ENCODE measurements at places on chromosomes 6 and 20.
A peak's percentile ranks its signal among the peaks of the same experiment; 100 is the strongest.

DNA sequence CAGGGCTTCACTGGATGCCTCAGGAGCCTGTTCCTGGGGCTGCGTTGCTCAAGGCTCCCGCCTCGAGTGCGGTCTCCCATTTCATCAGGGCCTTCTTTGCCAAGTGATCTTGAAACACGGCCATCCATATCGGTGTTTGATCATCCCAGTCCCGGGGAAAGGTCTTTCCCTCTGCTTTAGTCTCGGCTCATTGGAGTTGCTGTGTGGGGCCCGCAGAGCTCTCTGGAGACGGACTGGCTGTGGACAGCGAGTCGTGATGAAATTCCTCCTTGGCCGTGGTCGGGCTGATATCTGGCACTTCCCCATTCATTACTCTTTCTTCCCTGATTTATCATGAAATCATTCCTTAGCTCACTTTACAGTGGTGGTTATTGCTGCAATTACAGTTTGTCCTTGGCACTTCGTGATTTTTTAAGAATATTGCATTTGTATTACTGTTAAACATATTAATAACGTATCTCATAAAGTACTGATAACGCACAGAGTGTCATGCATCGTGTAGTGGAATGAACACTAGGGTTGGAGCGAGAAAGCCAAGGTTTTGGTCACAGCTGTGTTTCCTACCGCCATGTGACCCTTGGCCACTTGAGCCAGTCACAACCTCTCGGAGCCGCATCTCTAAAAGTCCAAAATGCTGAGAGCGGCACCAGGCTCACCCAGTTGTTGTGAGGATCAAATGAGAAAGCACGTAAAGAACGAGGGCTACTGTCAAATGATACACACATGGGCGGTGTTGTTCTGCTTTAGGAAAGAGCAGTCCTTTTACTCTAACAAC, 71.8 kb downstream of the MTHFD1L start:
- no peak for DNase-seq

DNA sequence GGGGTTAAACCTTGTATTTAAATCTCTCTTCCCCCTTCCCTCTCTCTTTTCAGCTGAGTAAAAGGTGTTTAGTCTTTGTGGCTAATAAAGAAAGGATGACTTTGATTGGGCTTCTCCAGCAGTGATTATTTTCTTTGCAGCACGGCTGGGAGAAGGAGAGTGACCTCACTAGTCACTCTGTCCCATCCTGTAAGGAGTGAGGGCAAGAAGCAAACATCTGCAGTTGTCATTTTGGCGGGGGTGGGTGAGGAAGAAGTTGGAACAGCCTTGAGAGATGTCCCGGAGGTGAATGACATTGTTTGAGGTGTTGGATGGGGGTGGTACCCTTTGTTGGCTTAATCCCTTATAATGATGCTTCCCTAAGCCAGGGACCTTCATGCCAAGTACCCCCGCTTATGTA, 223.6 kb downstream of the EYA2 start:
- DNase-seq, result no peak

GRCh38 chr6:40907198-40907701, 131.8 kb downstream of the UNC5CL start:
- no peak for DNase-seq

- no peak for DNase-seq
Measured at GRCh38 chr6:88520445-88520844, 354.3 kb upstream of the CNR1 start.

DNA sequence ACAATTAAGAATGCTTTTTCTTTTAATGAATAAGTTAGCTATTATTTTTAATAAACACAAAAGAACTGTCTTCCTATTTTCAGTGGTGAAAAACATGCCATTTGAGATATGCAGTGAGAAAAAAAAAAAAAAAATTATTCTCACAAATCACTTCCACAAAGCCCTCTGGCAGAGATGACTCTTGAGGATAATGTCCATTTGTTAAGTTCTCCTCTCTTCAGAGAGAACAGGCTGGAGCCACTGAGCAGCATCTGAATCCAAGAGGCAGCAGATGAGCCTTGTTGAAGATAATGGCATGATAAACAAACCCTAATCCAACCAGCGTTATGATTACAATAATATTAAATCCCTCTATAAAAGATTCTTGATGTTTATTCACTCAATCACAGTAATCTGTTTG, 105.0 kb downstream of the PTPRK start:
- no peak for DNase-seq

DNA sequence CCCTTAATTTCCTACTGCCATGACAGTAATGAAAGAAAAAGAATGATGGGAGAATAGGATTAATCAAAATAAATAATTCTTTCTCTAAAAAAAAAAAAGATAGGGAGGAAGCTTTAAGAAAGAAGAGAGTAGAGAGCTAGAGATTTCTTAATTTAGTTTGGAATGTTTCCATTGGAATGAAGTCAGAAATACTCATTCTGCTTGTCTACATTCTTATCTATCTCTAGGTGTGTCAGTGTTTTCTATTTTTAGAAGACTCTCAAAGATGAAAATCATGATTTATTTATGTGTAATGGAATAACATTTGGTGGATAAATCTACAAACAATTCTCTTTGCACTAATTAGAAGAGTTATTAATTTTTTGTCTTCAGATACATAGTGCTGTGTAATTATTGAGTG, 38.0 kb upstream of the HIVEP1 start:
- DNase-seq, result no peak

DNA sequence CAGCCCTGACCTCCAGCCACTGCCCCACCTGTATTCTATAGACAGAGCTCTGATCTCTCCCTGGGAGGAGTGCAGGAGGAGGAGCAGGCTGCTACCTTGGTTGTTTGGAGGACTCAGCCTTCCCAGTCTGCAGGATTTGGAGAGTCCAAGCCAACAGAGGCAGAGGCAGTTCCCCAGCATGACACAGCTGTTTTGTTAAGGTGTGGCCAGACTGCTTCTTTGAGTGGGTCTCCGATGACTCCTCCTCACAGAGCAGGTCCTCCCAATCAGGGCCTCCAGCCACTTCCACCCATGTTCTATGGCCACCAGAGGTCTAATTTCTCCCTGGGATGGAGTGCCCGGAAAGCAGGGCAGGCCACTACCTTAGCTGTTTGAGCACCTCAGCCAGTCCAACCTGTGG, 203.5 kb downstream of the HACE1 start:
- no peak for DNase-seq

GRCh38 chr20:12833861-12834260, 174.9 kb upstream of the SPTLC3 start:
- DNase-seq, result no peak

GRCh38 chr6:119480961-119481497, 131.5 kb upstream of the MAN1A1 start:
- no peak for DNase-seq

DNA sequence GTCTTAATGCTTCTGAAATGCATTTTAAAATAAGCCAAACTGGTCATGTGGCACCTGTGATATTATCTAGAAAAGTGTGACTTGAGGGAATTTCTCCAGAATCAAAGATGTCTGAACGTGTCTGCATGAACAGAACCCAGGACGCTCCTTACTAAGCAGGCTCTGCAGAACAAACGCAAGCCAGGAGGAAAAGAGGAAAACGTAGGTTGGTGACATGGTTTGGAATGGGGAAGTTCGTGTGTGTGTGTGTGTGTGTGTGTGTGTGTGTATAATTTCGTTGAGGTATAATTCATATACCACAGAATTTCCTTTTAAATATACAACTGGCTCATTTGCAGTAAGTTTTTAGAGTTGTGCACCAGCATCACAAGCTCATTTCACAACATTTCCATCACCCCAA, 200.5 kb upstream of the FOXQ1 start:
- no peak for DNase-seq

DNA sequence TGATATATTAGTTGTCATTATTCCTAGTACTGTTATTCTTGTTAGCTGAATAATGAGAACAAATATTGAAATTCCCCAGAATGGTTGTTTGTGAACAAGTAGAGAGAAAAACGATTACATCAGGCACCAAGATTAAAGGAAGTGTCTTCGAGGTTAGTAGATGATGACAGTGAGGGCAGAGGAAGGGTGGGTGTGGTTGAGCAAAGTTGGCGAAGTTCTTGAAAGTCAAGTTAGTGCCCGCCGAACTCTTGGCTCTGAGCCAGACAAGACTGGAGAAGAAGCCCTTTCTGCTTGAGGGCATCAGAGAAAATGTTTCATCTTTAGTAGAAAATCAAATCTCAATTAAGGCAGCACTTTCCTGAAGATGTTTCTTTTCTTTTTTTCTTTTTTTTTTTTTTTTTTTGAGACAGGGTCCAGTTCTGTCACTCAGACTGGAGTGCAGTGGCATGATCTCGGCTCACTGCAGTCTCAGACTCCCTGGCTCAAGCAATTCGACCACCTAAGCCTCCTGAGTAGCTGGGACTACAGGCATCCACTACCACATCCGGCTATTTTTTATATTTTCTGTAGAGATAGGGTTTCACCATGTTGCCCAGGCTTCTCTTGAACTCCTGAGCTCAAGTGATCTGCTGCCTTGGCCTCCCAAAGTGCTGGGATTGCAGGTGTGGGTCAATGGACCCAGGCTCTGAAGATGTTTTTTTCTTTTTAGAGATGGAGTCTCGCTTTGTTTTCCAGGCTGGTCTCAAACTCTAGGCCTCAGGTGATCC, 77.1 kb downstream of the SGK1 start:
- DNase-seq, result peak; percentile 92

DNA sequence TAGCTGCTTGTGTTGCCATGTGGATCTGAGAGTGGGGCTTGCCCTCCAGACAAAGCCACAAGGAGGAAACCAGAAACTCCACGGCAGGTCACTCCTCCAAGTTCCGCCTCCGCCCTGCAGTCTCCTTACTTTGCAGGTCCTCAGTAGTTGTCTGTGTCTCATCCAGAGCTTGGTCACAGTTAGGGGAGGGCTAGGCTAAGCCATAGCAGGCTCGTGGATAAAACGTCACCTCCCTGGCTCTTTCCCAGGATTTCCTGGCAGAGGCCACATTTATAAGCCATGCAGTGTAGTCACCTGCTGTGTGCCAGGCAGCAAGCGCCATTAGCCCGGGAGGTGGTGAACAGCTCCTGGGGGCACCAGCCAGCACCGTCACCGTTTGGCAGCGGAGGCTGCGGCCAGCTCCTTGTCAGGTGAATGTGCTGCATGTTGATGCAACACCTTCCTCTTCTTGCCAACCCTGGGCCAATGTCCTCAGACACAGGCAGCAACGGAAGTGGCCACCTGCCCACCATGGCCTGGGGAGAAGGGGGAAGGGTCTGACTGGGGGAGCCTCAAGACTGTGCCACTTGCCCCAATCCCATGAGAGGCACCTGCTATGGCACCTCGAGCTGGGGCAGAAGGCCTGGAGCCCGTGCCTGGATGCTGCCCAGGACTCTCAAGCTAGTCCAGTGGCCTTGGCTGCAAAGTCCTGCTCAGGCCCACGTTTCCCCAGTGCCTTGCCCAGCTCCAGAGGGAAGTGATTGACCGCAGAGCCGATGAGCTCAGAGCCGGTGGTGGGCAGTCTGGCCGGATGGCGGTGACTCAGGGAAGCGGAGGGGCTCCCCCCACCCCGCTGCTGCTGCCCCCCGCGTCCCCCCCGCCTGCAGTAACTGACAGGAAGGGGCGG, 39.0 kb upstream of the SLCO4A1 start:
- DNase-seq, result no peak

DNA sequence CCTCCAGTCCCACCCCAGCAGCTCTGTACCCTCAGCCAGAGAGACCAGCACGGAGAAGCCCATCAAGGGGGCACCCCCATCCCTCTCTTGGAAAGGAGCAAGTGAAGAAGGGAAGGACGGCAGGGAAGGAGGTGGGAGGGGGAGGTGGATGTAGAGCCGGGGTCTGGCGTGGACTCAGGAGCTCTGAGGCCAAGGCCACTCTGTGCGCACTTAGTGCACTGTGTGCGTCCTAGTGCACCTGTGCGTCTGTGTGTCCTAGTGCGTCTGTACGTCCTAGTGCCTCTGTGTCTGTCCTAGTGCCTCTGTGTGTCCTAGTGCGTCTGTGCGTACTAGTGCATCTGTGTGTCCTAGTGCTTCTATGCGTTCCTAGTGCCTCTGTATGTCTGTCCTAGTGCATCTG, 54.2 kb downstream of the DSTN start:
- DNase-seq, result no peak

GRCh38 chr20:60804240-60804917, 447.7 kb upstream of the CDH4 start:
- no peak for DNase-seq

DNA sequence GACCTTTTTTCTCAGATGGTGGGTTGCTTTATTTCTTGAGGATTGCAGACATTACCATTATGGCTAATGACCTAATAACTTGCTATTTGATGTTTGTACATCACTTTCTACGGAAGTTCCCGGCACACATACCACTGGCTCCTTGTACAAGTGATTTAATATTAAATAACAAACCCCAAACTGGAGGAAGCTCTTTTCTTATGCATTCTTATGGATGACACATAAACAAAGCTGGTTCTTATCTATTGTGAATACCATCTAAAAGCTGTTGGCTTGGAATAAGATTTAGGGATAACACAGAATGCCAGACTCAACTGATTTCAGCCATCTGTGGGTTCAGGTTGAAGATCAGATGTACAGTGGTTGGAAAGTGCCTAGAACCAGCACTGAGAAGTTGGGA, 272.6 kb downstream of the TSHZ2 start:
- DNase-seq, result no peak

DNA sequence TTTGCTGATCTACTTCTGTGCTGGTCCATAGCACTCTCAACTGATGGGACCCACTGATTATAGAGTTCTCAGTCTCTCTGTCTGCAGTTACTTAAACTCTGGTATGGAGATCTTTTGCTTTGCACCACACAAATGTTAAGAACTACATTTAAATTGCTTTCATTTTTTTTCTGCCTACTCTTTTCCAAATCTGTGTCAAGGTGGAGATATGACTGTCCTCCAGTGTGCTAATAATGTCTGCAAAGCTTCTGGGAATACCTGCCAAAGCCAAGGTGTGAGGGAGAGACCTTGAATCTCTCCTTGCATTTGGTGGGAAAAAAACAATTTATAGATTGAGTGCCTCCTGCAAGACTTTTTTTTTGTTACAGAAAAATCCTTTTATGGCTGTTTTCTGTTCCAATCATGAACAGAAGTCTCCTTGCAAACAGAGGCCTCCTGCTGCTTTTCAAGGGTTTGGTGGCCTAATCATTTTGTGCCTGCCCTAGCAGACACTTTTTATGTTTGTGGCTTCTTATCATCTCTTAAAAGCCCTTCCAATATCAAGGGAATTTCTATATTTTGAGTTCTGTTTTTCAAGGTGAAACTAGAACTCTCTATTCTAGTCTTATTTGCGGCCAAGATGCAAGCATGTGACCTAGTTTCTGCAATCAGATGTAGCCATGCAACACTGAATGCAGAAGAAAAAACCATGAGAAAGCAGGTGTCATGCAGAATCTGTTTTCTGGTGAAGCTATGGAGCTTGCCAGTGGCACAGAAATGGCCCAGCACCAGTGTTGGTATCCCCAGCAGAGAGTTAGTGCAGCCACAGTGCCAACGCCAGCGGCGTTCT, 23.2 kb upstream of the AKIRIN2 start:
- DNase-seq, result no peak
